ENCODE measurements at places on chromosomes 5 and 9. TPM values are rescaled to one million over a fixed set of nuclear protein-coding genes. Genes with fewer than 3 reads are reported as not detected.

DNA sequence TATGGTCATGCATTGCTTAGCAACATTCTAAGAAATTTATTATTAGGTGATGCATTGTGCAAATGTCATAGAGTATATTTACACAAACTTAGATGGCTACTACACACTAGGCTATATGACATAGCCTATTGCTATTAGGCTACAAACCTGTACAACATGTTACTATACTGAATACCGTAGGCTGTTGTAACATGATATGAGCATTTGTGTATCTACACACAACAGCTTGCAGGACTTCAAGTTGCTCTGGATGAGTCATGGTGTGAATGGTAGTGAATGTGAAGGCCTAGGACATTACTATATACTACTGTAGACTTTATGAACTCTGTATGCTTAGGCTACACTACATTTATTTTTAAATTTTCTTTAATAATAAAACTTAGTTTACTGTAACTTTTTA, 107.2 kb upstream of the MAMDC2 start:
- no peaks in the 10 kb centered on the region for H3K4me1 ChIP-seq
- no peak overlapping the region for H3K4me3 ChIP-seq
- H3K27me3 ChIP-seq, result no peaks in the 10 kb centered on the region
- H3K36me3 ChIP-seq, result no peaks in the 10 kb centered on the region
- no peak overlapping the region for H3K27ac ChIP-seq

DNA sequence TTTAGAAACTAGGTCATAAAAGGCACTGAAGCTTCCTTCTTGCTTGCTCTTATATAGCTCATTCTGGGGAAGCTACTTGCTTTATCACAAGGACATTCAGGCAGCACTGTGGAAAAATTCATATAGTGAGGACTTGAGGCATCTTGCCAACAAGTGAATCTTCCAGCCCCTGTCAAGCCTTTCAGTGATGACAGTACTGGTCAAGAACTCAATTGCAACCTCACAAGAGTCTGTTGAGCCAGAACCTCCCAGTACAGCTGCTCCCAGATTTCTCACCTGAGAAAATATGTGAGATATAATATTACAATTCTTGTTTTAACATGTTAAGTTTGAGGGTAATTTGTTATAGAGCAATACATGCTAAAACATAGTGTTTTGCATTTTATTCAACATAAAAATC, 2011.0 kb upstream of the NUDT12 start:
- no peaks in the 10 kb centered on the region for H3K27me3 ChIP-seq
- H3K36me3 ChIP-seq, result no peaks in the 10 kb centered on the region
- H3K27ac ChIP-seq, result no peak overlapping the region

- H3K4me3 ChIP-seq, result no peak overlapping the region
- H3K36me3 ChIP-seq, result no peaks in the 10 kb centered on the region
- no peaks in the 10 kb centered on the region for H3K4me1 ChIP-seq
Observed at GRCh38 chr5:160627921-160628618, 206.4 kb downstream of the PTTG1 start.

- DNase-seq, result no peak
- no peak overlapping the region for H3K4me3 ChIP-seq
- H3K4me1 ChIP-seq, result no peaks in the 10 kb centered on the region
- H3K36me3 ChIP-seq, result no peaks in the 10 kb centered on the region
Observed at GRCh38 chr5:99308131-99308530, 379.3 kb upstream of the CHD1 start.

GRCh38 chr5:140753561-140753960, 32.4 kb upstream of the PCDHA1 start:
- no peaks in the 10 kb centered on the region for H3K27me3 ChIP-seq
- H3K4me1 ChIP-seq, result no peaks in the 10 kb centered on the region
- H3K36me3 ChIP-seq, result no peaks in the 10 kb centered on the region
- H3K4me3 ChIP-seq, result no peak overlapping the region

DNA sequence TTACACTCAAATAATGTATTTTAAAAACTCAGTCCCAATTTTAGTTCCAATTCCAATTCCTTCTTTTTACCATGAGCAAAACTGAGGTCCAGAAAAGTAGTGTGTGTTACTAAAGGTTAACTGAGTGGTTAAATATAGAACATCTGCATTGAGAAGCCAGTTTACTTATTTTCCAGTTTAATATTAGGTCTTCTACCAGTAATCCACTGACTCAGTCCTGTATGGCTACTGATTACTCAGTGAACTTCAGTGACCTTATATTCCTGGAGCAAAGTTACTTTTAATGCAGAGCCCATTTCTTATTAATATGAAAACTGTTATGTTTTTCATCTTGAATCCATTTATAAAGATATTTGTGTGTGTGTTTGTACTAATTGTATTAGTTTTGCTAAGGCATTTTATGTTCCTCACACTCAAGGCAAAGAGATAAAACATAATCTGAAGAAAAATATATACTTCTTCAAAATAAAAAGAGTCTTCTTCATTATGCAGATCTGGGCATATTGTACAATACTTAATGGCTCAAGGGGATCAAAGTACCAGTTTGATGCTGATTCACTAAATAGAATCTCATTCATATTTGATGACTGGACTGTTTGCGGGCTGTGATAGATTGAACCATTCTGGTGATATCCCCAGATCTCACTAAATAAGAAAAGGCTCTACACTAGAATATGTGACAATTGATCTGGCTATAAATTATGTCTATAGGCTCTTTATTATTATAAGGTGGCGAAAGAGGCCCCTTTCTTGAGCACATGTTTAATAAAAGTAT, 60.8 kb downstream of the DMXL1 start:
- H3K4me1 ChIP-seq, result no peaks in the 10 kb centered on the region
- H3K27ac ChIP-seq, result no peak overlapping the region
- no peak overlapping the region for H3K4me3 ChIP-seq
- peaks cover 6% of the 10 kb centered on the region for H3K36me3 ChIP-seq
- no peak for DNase-seq

GRCh38 chr5:26205121-26205520, 833.3 kb downstream of the CDH9 start:
- no peak for DNase-seq
- H3K27me3 ChIP-seq, result no peaks in the 10 kb centered on the region
- no peak overlapping the region for H3K27ac ChIP-seq
- H3K4me3 ChIP-seq, result no peak overlapping the region
- no peaks in the 10 kb centered on the region for H3K36me3 ChIP-seq
- no peaks in the 10 kb centered on the region for H3K4me1 ChIP-seq

- H3K27ac ChIP-seq, result no peak overlapping the region
- H3K27me3 ChIP-seq, result no peaks in the 10 kb centered on the region
- no peaks in the 10 kb centered on the region for H3K36me3 ChIP-seq
- peaks cover 9% of the 10 kb centered on the region for H3K4me1 ChIP-seq
- no peak for DNase-seq
- no peak overlapping the region for H3K4me3 ChIP-seq
Observed at GRCh38 chr5:157563373-157563928, 12.1 kb downstream of the ADAM19 start.

- no peaks in the 10 kb centered on the region for H3K36me3 ChIP-seq
- no peaks in the 10 kb centered on the region for H3K4me1 ChIP-seq
- peaks cover 39% of the 10 kb centered on the region for H3K27me3 ChIP-seq
- H3K27ac ChIP-seq, result no peak overlapping the region
Observed at GRCh38 chr9:98998441-98999151, 54.9 kb downstream of the COL15A1 start.

CMYA5 gene
- polyA plus RNA-seq, result 0.25 TPM

CCL19 gene
- not detected for polyA plus RNA-seq

FYB1 gene
- polyA plus RNA-seq, result 1.0 TPM

N4BP3 gene
- polyA plus RNA-seq, result 1.3 TPM

ZNF366 gene
- not detected for polyA plus RNA-seq

Data from keratinocyte (primary cell).